ENCODE measurements at places on chromosomes 13 and 19.

DNA sequence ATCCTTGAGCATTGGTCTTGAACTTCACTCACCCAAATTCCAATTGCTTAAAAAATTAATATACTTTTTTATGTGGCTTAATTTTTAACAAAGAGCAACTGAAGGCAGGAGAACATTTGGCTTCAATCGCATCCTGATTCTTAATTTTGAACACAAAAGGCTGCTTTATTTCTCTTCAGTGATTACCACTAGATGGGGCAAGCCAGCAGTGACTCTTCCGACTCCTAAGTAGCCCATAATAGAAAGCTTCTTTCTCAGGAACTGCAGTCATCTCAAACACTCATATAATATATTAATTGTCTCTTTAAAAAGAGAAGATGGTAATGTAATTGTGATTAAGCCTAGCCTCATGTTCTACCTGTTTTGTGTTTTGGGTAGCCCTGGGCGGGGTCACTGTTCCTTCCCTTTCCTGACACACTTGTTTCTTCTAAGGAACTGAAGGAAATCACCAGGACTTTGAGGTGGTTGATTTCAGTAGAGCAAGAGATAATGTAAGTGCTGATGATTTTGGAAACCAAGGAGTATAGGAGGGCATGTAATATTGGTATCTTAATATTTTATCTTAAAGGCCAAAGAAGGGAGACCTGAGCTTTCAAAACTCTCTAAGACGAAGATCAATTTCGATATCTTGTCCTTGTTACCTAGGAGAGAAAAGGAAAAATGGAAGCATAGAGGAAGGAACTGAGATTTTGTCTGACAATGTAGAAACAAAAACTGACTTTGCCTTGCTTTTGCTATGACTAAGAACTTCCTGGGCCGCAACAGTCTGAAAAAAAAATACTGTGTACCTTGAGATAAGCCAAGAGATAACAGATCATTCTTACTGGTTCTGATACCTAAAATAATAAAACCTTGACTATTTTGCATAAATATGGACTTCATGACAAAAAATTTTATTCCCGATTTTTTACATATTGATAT is 73.1 kb downstream of the TNFSF13B start:
- DNase-seq: peak; percentile 51

DNA sequence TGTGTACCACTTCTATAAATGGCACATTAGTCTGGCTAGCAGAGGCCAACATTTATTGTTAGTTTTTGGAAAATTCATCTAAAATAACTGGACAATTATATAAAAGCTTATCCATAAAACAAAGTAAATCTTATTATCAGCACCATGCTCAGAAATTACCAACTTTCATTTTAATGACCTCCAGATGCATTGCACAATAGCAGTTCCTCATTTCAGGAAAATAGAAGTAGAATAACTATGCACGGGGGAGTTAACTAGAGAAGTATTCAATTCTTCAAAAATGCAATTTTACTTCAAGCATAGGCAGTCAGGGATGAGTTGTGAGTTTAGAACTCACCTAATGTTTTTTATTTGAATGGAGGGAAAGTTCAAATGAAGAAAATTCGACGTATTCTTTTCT is 1023.5 kb downstream of the PCDH17 start:
- DNase-seq: no peak

- DNase-seq: peak; percentile 10
Measured at GRCh38 chr19:39996218-39996810, 546 bp upstream of the ZNF546 start.

DNA sequence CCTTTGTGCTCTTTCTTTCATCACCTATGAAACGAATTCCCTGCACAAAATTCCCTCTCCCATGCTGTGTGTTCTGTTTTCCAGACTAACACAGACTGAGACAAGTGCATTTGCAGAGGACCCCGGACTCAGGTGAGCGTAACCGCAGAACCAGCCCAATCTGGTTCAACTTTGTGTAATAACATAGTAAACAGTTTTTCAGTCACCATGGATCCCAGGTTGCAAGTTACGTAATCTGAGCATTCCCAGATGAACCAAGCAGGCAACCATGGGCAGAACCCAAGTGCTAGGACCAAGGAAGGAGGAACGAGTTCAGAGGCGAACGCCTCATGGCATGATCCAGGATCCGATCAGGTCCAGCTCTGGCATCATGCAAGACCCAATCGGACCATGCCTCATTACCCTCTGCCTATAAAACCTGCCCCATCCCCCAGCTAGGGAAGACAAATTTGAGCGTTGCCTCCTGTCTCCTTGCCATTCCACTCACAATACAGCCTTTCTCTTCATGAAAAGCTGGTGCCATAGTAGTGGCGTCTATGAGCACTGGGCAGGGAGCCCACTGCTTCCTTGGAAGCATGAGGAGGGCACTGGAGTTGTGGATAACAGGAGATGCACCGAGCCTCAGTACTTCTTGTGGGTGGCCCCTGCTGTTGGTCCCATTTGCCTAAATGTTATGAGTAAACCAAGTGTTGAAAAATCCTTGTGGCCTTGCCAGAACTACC is 107.6 kb downstream of the ABCC4 start:
- no peak for DNase-seq

DNA sequence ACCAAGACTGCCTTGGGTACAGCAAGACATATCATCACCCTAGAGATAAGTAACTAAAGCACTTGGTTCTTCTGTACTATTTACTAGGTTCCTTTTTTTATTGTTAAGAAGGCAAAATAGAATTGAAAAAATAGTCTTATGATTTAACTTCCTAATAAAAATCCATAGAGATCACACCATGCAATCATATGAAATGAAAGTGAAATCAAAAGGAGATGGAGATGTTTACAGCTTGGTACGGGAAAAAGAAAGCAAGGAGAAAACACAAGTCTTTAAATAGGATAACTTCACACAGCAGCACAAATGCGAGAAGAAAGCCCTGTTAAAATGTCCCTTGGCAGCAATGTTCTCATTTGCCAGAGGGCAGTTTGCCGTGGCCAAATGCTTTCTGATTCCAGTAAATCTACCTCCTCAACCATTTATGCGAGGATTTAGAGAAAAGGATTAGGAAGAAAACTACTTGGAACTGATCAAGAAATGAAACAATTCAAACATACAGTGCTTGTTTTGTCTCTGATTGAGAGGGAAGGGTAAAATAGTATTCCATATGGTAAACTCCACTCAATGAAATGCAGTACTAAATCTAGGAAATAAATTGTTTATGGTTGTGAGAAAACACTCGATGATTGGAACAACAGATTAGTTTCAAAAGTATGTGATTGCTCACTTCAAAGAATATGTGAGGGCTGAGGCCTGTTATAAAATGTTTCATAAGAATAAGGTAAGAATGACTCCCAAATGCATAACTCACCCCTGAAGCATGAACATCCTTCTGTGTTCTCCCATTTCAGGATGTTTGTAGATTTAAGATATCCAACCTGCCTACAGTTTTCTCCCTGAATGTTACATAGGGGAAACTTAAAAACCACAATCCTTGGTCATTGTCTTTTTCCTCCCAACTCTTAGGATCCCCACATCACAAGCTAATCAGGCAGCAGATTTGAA is 487.8 kb downstream of the DACH1 start:
- no peak for DNase-seq

DNA sequence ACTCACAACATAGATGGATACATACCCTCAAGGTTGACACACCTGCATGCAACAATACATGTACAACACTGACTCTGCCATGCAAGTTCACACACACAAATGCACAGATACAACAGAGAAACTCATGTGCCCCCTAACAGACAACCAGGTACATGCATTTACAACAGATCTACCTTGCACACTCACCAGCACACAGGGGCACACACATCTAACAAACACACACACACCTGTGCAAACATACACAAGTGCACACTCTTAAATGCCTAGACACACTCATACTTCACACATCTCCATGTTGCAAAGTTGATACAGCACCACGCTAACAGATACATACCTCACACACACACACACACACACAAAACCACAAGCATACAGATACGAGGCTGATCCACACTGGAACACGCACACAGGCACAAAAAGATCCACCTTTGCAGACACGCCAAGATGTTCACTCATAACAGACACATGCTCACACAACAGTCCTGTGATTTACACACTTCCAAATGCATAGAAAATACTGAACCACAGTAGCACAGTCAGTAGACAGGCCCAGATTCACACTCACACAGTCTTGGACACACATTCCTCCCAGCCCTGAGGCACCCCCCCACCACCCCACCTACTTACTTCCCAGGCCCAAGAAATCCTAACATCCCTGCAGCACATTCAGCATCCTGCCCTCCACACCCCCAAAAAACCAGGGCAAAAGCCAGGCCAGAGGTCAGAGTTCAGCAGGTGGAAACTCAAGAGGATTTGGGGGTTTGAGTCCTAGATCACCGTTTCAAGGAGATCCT is 1.4 kb downstream of the LRFN1 start:
- no peak for DNase-seq

GRCh38 chr19:46016426-46017094 is 6.3 kb downstream of the PGLYRP1 start:
- DNase-seq: peak; percentile 69

DNA sequence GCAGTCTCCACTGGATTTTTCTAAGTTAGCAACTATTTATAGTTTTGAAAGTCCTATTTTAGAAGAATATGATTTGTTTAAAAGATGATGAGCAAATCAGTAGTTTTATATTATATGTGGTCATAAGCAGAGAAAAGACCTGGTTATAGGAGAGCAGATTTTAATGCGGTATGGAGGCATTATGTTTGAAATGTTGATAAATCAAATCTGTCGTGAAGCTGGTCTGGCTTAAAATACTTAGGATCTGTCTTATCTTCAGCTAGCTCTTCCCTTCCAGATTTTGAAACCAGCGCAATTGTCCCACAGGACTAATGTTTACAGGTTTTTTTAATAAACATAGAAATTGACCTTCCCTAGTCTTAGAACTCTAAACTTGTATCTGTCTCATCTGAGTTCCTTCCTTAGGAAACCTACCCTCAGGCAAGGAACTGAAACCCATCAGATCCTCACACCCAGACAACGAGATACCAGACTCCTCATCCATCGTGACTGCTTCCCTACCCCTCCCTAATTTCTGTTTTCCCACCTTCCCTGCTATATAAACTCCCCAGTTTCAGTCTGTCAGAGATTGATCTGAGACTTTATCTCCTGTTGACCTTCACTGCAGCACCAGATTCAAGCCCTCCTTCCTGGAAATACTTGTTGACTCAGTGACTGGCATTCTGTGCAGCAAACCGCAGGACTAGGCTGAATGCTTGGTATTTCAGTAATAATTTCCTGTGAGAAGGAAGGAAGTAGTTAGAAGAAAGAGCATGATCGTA is 37.8 kb upstream of the CXCL17 start:
- DNase-seq: no peak

DNA sequence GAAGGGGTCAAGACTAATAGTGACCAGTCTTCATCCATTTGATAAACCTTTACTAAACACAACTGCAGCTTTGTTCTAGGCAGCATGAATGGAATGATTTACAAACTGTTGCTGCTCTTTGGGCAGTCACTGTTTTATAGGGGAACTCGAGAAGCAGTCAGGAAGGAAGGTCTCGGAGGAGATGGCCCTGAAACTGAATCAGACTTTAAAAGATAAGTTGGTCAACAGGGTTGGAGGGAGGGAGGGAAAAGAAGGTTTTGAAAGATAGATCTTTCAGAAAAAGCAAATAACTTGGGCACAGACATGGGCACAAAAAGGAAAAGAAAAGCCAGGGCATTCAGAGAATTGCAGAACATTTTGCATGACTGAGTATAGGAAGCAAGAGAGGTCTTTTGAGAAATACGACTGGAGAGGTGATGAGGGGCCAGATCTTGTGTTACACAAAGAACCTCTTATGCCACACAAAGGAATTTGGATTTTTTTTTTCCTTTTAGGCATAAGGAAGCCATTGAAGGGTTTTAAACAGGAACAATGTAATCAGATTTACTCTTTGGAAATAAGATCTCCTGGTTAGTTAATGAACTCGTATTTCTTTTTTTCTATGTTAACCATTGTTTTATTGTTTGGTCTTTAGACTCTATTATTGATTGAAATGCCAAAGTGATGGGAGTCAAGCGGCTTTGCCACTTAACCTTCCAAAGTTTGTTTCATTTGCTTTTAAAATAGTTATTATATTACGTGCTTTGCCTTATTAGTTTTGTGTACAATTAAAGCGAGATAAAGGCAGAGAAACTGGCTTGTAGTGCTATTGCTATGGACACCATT is 37.5 kb upstream of the SACS start:
- DNase-seq: no peak

- no peak for DNase-seq
Measured at GRCh38 chr19:35585848-35586247, at the start of gene PMIS2. Gene PMIS2, plus strand, starts transcription at chr19:35586173. Its CDS starts 87 bp downstream, at chr19:35586260.

GRCh38 chr13:62887046-62887445 is 1471.4 kb upstream of the PCDH20 start:
- DNase-seq: no peak

DNA sequence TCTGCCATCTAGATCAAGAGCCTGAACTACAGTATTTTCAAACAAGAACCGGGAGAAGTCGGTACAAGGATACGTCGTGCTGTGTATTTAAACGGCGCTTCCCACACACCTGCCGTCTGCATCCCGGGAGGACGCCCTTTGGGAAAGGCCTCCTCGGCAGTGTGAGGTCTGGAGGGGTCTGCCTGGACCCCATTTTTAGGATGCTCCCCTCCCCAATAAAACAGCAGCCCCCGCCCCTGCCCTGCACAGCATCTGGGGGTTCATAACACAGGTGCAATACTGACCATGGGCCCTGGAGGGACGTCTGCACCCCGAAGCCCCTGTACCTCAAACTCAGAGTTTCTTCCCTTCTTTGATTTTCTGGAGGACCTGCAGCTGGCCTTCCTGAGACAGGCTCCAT is 4.1 kb upstream of the C13orf46 start:
- no peak for DNase-seq

DNA sequence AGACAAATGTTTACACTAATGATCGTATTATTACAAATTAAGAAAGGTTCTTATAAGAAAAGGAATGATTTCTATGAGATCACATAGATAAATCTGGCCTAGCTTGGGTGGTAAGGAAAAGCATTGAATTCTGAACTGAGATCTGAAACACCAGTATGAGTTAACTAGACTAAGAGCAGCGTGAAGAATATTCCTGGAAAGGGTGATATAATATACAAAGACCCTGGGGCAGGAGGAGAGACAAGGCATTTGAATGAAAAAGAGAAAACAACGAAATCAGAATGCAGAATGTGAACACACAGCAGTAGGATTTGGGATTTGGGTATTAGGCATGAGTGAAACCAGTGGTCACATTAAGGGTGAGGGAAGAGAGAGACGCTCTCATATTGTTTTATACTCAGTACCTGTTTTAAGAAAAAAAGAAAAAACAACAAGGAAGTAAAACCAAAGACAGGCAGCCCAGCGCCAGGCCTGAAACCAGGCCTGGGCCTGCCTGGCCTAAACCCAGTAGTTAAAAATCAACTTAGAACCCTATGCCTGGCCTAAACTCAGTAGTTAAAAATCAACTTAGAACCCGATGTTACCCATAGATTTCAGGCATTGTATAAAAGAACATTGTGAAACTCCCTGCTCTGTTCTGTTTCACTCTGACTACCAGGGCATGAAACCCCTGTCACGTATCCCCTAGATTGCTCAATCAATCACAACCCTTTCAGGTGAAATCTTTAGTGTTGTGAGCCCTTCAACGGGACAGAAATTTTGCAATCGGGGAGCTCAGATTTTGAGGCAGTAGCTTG is 287.1 kb downstream of the ITGBL1 start:
- DNase-seq: no peak

GRCh38 chr13:20923272-20923671 is 20.7 kb upstream of the XPO4 start:
- no peak for DNase-seq

Measured in COR-L47 (cell line).